ENCODE measurements at places on chromosomes 6 and 20.

DNA sequence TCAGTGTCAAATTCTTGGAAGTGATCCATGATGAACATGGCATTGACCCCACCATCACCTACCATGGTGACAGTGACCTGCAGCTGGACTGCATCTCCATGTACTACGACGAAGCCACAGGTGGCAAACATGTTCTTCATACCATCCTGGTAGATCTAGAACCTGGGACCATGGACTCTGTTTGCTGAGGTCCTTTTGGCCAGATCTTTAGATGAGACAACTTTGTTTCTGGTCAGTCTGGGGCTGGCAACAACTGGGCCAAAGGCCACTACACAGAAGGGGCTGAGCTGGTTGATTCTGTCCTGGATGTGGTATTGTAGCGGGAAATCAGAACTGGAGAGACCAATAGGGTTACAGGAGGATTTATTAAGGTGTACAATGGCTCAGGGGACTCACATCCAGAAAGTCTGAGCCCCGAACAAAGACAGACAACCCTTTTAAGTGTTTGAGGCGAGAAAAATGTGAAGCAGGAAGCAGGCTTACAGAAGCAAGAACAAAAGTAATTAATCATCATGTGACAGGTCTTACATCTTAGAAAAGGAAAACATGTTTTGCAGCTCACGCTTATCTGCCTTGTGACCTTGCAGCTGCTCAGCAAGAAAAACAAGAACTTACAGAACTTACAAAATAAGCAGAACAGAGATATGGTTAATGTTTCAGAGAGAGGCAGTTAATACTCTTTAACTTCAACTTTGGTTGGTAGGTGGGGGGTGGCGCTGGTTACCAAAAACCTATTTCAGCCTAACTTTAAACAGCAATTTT is 58.8 kb upstream of the MOCS1 start:
- no peak for DNase-seq

DNA sequence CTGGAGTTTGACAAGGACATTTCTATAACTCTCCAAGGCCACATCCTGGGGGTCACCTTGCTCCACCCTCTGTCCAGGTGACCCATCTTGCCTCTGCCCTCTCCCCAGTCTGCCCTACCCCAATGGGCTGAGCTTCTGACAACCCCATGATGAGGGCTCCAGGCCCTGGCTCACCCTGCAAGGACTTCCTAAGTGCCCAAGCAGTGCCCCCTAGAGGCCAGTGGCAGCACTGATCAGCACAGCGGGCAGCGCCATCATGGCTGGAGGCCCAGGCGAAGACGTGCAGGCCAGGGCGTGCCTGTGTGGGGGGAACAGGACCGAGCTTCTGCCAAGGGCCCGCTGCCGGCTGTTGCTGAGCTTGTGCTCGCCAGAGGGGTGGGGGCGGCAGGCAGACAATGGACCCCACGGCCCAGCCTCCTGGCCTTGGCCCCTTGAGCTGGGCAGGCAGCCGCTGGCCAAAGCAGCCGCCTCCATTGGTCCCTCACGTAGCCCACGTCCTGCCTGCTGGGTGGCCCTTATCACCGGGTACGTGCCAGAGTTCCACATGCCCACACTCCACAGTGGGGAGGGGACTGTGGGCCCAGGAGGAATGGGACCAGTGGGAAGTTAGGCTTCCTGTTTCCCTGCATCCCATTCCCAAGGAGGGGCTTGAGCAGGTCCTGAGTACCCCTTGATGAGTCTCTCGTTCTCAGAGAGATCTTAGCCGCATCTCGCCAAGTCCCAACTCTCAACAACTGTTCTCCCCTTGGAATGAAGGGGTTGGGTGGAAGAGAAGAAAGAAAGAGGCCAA is 64.3 kb downstream of the MRPL14 start:
- DNase-seq, result no peak

DNA sequence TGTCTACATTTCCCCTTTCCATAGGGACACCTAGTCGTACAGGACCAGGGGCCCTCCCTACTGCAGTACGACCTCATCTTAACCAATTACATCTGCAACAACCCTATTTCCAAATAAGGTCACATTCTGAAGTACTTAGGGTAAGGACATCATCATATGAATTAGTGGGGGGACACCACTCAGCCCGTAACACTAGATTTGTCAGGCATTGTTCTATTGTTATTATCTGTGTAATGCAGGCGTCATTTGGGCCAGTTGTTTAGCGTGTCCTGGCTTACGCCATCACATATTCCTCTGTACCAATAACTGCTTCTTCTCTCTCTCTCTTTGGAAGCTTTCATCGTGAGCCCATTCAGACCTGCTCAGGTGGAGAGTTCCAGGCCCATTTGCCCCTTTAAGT is 89.3 kb downstream of the CAP2 start:
- no peak for DNase-seq

- DNase-seq, result peak; percentile 92
Observed at GRCh38 chr6:158559895-158560835, at the start of gene TMEM181. Gene TMEM181 (plus strand): TSS chr6:158560091. CDS start chr6:158560225, 134 bp downstream.

GRCh38 chr20:38125157-38126056 is 39.7 kb downstream of the TGM2 start:
- DNase-seq, result no peak

DNA sequence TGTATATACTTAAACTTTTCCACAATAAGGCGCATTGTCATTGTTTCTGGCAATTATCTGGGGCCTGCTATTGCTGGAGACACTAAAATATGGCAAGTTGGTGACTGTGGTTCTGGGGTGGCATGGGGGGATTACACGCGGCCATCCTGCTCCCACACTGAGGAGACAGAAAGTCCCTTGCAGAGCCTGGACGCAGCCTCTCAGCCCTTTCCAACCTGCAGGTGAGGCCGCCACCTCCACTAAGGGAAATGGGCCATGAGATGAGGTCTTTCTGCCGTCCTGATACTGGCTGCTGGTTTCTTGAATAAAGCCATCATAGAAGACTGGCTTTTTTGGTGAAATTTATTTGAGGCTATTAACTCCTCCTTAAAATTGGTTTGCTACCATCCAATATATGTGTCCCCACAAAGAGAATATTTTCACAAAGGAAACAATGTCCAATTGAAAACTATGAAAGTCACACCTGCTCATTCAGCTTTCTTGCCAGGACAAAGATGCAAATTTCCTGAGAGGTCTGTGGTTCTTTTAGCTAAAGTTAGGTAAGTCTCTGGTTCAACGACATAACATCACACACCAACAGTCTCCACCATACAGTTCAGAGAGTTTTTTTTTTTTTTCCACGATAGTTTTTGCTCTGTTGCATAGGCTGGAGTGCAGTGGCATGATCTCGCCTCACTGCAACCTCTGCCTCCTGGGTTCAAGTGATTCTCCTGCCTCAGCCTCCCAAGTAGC is 13.0 kb downstream of the TXNDC5 start:
- no peak for DNase-seq

DNA sequence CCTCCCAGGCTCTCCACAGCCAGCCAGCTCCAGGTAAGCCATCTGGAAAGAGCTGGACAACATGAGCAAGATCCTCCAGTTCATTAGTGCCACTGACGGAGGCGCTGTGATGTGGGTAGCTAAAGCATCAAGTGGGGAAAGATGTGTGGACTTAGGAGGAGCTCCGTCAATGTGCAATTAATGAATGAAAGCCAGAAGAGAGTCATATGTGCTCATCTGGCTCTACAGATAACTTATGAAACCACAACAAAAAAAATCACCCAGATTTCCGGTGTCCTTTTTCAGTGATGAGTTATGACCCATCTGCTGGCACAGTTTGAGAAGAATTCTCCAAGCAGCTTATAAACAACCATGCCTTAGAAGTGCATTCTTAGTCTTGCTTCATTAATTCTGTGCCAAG is 311.7 kb upstream of the PLCB4 start:
- DNase-seq, result no peak

GRCh38 chr20:4050203-4050980 is 35.0 kb upstream of the RNF24 start:
- DNase-seq, result no peak

DNA sequence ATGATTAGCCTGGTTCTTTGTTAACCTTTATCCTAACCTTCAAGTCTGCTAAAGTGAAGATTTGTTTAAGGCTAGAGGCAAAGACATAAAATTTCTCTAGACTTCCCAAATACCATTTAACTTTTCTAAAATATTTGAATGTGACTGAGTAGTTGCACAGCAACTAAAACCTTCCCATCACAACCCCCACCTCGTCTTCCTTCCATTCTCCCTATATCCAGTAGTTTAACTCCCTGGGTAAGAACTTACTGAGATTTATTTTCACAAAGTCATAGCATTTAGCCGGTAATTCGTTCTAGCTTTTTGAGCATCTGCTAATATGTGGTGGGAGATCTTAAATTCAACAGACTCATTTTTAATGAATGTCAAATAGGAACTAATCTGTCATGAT is 87.9 kb upstream of the AKIRIN2 start:
- no peak for DNase-seq

- DNase-seq, result no peak
Observed at GRCh38 chr6:29769336-29769735, 46.1 kb downstream of the HLA-F start.

DNA sequence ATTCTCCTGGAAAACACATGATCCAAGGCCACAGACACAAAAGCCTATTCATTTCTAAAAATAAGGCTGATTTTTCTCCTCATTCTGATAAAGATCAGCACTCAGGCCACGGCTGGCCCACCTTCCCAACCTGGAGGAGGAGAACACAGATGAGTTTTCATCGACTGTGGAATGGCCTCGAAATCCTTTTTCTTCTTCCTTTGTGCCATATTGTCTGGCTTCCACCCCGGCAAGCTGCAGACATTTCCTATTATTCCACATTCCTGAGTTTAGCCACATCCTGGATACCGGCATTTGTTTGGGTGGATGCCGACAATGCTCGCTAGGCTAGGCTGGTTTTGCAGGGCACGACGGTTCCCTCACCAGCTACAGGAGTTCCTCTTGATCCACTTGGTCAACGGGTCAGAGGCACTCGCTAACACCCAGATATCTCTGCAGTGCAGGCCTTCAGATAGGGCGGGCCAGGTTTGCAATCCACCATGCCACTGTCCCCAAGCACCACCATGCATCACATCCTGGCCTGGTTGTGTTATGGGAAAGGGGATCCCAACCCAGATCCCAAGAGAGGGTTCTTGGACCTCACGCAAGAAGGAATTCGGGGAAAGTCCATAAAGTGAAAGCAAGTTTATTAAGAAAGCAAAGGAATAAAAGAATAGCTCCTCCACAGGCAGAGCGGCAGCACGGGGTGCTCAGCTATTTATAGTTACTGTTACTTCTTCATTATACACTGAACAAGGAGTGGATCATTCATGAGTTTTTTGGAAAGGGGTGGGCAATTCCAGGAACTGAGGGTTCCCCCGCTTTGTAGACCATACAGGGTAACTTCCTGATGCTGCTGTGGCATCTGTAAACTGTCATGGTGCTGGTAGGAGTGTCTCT is 4.2 kb upstream of the CTSZ start:
- DNase-seq, result no peak

GRCh38 chr6:105593805-105594671 is 191.2 kb upstream of the PREP start:
- DNase-seq, result no peak

DNA sequence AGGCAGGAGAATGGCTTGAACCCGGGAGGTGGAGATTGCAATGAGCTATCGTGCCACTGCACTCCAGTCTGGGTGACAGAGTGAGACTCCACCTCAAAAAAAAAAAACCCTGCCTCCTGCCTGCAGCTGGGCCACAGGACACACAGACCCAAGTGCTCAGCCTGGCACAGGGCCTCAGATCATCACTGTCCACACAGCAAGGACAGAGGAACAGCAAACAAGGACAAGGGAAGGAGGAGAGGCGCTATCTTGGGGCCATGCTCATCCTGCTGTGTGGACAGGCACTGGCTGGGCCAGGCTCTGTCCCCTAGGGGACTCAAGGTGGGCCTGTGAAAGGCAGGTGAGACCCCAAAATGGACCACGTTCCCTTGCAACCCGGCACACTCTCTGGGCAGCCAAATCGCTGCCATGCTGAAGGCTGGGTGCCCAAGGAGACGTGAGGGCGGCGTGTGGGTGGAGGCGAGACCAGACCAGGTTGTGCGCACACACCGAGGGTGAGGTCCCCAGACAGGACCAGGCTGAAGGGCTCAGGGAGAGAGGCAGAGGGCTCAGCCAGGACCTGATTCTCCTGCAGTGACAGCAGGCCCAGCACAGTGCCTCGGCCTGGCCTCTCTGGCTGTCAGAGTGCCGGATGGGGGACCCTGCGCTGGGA is 9.1 kb downstream of the UCKL1 start:
- no peak for DNase-seq

DNA sequence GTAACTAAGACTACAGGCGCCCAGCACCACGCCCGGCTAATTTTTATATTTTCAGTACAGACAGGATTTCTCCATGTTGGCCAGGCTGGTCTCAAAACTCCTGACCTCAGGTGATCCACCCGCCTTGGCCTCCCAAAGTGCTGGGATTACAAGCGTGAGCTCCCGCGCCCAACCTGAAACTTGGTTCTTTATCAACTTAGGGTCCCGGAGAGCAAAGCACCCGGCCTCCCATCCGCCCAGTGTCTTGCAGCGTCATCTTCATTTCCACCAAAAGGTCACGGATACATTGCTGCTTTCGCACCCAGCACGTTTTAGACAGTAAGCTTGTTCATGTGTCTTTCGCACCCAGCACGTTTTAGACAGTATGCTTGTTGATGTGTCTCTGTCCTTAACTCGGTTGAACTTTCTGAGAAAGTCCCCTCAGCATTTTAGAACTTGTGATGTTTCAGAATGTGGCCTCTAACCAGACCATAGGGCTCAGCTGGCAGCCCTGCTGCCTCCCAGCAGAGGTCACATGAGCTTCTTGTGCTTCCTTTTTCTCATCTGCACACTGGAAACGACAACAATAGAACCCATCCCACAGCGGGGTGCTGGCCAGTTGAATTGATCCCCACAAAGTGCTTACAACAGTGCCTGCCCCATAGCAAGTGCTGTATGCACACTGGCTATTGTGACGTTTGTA is 48.8 kb downstream of the PRR18 start:
- no peak for DNase-seq

- no peak for DNase-seq
Observed at GRCh38 chr20:48478370-48478769, 349.4 kb downstream of the PREX1 start.

GRCh38 chr6:23311211-23311610 is 741.8 kb downstream of the HDGFL1 start:
- no peak for DNase-seq

GRCh38 chr6:15309611-15310283 is 63.9 kb downstream of the JARID2 start:
- no peak for DNase-seq

DNA sequence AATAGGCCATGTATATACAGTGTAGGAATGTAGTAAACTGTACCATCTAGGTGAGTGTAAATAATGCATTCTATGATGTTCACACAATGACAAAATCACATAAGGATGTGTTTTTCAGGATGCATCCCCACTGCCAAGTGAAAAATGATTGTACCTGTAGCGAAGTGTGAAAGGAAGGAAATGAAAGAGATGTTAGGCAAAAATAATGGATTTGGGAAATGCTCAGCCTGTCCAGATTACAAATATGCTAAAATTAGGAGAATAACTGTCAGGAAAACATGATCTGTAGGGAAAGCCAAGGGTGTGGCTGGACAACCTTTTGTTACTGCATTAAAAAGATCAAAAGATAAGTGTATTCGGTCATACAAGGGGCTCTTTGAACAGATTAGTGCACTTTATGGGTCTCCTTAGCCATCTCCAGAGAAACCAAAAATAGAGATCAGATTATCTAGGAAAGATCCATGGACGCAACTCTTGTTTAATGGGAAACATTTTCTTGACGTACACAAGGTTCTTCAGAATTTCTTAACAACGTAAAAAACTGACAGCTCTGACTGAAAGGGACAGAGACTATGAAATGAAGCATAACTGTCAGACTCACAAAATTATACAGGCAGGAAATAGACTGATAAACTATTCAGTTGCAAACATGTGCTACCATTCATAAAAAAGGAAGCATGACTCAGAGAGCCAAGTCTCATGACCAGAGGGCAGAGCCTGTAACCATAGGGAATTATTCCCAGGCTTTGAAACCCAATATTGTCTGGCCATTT is 253.6 kb upstream of the RAB32 start:
- DNase-seq, result no peak

All from activated CD8-positive, alpha-beta memory T cell treated with anti-CD3 and anti-CD28 coated beads, Interleukin-2, amount 50 U/mL, for 4 hours (primary cell).